Stimulated activated CD4-positive, alpha-beta T cell treated with anti-CD3 and anti-CD28 coated beads, Interleukin-4, amount 100 ng/mL, for 48 hours (primary cell): ENCODE measurements at places on chromosomes 5 and 9.

- no peak for DNase-seq
These were observed 50.3 kb downstream of the CPLANE1 start for GRCh38 chr5:37198842-37199241.

- no peak for DNase-seq
These were observed 43.5 kb downstream of the MOCS2 start for GRCh38 chr5:53066088-53066487.

DNA sequence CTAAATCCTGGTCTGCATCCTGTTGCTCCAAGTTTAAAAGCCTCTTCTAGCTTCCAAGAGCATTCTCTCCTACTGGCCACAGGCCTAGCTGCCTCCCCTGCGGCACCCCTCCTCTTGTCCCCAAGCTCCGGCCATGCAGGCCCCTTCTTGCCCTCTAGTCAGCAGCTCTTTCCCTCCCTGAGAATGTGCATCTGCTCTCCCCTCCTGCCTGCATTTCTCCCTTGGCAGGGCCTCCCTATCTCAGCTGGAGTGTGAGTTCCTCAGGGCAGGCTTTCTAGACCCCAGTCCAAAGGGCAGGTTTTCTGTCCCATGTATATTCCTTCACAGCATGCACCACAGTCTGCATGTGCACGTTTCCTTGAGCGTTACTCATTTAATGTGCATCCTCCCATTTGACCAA is 24.6 kb upstream of the BARX1 start:
- no peak for DNase-seq

DNA sequence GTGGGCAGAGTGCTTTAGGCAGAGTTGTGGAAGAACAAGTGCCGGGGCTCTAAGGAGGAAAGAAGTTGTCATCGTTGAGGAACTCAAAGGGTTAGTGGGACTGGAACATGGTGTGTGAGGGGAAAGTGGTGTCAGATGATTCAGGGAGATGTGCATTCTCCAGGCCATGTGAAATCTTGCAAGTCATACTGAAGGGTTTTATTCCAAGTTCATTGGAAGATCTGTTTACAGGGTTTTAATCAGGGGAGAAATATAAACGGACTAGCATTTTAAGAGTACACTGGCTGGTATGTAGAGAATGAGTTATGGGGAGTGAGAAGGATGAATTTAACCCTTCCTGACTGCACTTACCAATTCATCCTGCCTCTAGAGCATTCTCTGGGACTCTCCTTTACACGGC is 49.3 kb downstream of the NR2F1 start:
- DNase-seq = no peak

GRCh38 chr9:77927265-77927664 is 104.3 kb downstream of the GNAQ start:
- DNase-seq = no peak

- peak; percentile 22 for DNase-seq
These were observed 169.1 kb downstream of the CAAP1 start for GRCh38 chr9:26723486-26723885.

DNA sequence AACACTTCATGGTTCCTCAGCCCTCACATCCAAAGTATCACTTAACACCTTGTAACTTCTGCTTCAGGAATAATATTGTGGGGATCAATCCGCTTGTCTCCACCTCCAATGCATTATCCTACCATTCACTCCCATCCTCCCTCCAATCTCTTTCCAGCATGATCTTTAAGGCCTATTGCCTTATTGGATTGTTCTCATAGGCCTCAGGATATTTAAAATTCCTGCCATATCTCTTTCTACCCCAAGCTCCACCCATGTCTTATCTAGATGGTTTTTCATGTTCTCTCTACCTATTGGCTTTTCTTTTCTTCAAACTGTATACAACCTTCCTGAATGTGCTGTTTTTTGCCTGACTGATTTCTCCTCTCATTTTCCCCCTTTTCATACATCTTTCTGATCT is 7.2 kb downstream of the KDM4C start:
- no peak for DNase-seq

GRCh38 chr9:126857261-126857960 is 3.0 kb upstream of the ZBTB34 start:
- DNase-seq = no peak

DNA sequence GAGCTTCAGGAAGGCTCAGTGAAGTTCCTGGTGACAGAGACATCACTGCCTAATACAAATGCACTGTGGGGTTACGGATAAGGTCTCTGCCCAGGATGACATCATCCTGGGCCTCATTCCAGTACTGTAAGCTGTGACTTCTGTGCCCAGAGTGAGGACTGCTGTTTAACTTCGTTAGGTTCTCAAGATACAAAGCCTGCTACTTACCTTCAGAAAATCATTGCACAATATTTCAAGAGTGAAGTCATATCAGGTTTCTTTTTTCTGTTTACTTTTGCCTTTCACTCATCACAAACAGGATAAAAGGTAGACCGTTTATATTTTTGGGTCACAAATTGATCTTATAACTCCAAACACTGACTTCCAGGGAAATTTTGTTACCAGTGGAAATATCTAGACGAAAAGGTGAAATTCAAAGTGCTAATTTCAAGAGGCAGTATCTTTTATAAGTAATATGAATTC is 241.2 kb downstream of the PIK3R1 start:
- no peak for DNase-seq

- DNase-seq = no peak
These were observed 10.7 kb downstream of the CARNMT1 start for GRCh38 chr9:75017378-75017777.

GRCh38 chr5:35009019-35009418 is 38.7 kb downstream of the AGXT2 start:
- DNase-seq = no peak

- DNase-seq = no peak
These were observed 33.1 kb upstream of the AFAP1L1 start for GRCh38 chr5:149238540-149238939.

DNA sequence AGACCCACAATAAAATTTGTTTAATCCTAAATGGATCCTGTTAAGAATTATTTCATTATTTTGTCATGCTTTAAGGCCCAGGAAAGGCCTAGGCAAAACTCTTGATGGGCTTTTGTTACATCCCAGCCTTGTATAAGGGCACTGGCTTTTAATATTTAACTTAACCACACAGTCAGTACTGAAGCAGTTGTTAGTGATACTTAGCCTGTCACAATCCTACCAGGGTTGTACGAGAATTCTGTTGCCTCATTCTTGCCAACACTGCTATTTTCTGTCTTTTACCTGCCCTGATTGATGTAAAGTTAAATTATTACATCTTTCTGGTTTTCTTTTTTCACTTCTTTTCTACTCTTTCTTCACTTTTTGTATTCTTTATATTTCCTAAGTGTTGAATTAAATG is 10.9 kb downstream of the ZNF169 start:
- no peak for DNase-seq

DNA sequence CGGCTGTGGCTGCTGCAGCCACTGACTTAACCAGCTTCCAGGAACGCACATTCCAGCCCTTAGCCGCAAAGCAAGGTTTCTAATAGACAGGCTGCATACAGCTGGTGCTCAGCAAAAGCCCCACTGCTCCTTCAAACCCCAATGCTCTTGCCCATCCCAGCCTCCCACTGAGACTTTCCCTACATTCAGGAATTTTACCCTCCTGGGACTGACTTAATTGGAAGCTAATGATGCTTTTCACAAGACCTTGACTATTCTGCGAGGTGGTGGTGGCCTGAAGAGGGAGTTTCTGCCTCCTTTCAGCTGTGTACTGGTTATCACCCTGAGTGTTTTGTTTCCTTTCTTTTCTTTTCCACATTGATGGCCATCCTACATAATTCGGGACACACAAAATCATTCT is 164.9 kb upstream of the IRX1 start:
- no peak for DNase-seq

DNA sequence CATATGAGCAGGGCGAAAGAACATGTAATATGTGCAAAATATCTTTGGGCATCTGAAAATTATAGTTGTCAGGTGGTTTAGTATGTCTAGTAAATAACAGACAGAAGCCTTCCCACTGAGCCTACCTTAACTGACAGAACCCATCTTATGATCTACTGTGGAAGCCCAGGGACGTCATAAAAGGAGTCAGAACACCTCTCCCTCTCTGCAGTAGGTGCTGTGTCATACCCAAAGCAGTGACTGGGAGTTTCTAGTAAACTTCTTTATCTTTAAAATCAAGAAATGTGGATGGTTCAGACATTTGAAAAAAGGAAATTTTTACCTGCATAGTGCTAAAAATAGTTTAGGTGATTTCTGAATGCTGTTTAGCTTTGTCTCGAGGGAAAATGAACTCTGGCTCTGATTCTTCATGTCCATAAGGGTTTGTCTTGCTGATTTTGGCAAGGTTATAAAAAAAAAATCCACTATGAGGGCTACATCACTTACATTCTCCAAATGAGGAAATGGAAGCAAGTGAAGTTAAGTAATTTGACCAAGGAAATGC is 104.0 kb downstream of the NUDT12 start:
- no peak for DNase-seq

GRCh38 chr5:58674070-58674469 is 91.2 kb downstream of the RAB3C start:
- DNase-seq = no peak

- DNase-seq = no peak
These were observed 86.6 kb upstream of the SLC25A48 start for GRCh38 chr5:135747824-135748223.

DNA sequence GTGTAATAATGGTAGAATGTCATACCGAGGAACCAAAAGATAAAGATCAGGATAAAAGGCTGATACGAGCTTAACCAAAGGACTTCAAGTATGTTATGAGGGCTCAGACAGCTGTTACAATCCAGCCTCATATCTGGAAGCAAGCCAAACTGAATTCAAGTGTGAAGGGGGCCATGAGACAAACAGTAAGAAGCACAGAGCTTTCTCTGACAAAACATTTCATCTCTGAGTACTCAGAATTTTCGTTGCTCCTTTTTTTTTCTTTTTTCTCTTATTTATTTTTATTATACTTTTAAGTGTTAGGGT is 52.9 kb upstream of the CD180 start:
- no peak for DNase-seq

DNA sequence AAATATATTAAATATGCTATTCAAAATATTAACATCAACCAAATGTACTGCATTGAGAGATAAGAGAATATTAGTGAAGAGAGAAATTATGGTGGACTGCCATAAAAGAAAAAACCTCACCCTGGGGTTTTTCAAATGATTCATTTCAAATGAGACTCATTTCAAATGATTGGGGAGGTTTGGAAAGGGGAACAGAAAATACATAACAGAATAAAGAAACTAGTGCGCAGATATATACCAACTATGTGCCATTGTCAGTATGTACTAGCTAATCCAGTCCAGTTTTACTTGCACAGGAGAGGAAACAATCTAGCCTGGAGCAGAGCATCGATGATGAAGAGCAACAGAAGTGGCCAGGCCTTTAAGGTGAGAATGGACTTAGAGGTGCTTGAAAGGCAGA is 651.6 kb upstream of the RORB start:
- no peak for DNase-seq

DNA sequence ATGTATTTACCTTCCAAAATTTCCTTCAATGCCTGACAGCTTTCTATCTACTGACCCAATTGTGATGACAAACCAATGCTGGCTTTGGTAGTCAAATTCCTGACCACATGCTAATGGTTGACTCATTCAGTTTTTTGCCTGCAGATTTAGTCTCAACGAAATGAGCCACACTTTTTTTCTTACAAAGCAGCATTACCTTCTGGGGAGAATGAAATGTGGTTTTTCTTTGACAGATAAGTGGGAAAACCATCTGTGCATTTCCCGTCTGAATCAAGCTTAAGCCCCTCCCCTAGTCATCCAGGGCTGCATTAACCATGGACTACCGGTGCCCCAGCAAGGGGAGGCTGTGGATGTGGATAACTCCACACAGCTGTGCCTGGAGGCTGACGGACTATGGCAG is 99.6 kb upstream of the TAF11L2 start:
- no peak for DNase-seq

DNA sequence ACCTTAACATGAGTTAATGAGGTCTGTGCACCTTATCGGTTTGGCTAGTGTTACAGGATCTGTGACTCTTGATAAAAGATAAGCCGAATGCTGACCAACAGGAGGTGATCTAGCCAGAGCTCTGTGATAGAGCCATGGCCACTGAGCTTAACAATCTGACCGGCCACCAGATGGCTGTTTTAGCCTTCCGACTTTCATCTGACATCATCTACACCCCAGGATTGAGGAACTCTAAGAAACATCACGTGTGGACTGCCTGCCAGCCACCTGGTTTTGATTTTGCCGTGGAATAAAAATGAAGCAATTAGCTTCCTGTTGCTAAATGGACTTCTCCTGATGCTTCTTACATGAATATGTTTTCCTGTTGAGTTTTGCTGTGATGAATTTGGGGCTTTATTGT is 281.3 kb downstream of the CEMIP2 start:
- no peak for DNase-seq

- no peak for DNase-seq
These were observed 480.5 kb downstream of the KDM4C start for GRCh38 chr9:7238247-7238637.

- no peak for DNase-seq
These were observed 19.6 kb upstream of the RNF20 start for GRCh38 chr9:101514071-101514470.

DNA sequence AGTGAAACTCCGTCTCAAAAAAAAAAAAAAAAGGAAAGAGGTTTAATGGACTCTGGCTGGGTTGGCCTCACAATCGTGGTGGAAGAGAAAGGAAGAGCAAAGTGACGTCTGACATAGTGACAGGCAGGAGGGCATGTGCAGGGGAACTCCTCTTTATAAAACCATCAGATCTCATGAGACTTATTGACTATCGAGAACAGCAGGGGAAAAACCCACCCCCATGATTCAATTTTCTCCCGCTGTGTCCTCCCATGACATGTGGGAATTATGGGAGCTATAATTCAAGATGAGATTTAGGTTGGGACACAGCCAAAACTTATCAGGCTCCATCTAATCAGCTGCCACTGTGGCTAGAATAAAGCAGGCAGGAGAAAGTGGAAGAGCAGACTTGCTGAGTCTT is 610.4 kb upstream of the NUDT12 start:
- DNase-seq = no peak

DNA sequence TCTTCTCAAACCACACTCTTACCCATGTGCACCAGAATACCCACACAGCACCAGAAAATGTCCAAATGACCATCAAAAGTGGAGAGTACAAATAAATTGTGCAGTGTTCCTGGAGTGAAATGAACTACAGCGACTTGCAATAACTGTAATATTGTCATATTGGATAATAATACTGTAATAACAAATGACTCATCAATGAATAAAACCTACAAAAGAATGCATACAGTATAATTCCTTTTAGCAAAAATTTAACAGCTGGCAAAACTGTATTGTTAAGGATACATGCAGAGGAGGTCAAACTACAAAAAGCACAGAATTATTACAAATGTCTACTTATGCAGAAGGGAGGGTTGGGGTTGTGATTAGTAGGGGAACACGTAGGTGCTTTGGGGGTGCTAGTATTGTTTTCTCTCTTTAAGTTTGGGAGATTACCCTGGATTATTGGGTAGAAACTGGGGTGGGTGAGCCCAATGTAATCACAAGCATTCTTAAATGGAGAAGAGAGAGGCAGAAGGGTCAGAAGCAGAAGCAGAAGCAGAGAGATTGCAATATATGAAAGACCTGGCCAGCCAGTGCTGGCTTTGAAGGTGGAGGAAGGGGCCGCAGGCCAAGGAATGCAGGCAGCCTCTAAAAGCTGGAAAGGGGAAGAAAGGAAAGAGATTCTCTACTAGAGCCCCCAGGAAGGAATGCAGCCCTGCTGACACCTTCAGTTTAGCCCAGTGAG is 21.8 kb downstream of the IRF1 start:
- no peak for DNase-seq

GRCh38 chr9:123389698-123390097 is 33.7 kb downstream of the CRB2 start:
- no peak for DNase-seq

- no peak for DNase-seq
These were observed 101.8 kb downstream of the FGF18 start for GRCh38 chr5:171521219-171521633.

- DNase-seq = no peak
These were observed 123.3 kb upstream of the ERCC6L2 start for GRCh38 chr9:95752129-95752731.
